Stimulated activated CD8-positive, alpha-beta memory T cell treated with anti-CD3 and anti-CD28 coated beads, Interleukin-7, amount 100 ng/mL, for 1 hour (primary cell): ENCODE measurements at places on chromosomes 7 and 10.

DNA sequence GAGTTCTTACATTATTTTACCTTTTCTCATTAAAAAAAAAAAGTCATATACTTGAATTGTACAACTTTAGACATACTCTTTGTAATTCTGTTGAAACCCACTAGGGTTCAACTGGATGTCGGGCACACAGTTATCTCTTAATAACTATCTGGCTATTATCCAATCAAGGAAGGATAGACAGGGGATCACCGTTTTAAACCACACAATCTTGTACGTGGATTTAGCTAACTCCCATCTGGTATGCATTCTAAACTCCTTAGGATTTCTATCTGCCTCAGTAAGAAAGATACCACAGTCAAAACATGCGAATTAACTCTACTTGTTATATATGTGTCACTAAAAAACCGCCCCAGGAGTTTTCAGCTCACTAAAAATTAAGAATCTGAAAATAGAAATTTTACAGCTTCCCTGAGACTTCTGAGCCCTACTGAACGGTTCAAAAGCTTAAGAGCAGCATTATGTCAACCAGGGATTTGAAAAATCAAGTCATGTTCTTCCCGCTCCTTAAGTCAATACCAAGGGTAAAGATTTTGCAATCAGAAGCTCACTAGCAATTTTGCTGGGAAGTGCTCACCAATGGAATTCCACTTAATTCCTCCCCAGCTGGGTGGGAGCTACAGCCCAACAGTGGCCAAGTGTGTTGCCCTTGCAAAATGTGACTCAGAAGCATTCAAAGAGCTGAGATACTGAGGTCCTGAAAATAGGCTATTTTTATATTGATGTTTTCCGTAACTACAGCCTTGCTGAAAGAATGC, 267.0 kb downstream of the FRMD4A start:
- DNase-seq: no peak

GRCh38 chr7:39086638-39087360, 109.1 kb downstream of the POU6F2 start:
- no peak for DNase-seq

DNA sequence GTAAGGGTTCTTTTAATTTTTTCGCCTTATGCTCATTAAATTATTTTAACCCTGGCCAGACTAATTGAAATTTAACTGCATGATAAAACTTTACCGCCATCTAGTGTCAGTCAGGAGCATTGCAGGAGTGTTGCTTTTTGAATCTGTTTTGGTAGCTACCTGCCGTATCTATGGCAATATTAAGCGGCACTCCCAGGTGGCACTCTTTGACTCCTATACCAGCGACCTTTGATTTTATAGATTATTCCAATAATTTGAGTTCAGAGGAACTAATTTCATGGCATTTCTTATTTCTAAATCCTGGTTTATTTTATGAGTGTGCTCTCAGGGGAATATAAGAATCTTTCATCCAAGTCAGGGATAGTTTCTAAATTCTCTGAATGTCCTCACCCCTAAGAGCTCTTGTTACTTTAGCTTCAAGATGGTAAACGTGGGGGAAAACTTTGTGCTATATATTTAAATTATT, 198.9 kb downstream of the REEP3 start:
- DNase-seq: peak; percentile 19

DNA sequence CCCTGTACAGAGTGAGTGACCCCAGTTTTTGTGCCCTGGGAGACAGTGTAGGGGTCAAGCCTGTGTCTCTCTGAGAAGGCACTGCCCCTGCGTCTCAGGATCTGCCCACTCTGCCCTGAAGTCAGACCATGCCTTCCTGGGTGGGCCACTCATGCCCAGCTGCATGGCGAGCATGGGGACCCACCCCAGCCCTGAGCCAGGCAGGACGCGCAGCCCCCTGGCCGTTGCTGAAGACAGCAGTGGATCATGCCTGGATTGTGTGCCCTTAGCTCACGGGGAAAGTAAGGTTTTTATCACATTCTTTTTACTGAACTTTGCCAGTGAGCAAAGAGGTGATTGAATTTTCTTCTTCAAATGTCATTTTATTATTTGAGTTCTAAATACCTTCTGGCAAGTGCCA, 66.2 kb downstream of the WDR37 start:
- no peak for DNase-seq

DNA sequence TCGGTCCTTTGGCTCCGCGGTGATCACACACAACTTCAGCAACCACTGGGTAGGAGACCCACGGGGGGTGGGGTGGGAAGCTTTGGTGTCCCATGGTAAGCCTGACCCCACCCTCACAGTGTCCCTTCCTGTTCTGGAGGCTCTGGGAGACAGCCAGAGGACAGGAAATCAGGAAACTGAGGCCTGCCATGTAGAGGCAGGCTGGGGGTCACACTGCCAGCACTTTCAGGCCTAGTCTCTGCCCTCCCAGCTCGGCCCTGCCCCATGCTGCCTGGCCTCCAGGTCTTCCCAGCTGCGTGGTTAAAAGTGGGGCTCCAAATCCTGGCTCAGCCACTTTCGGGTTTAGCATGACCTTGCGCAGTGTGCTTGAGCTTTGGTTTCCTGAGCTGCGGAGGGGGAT, 10.9 kb downstream of the AQP1 start:
- DNase-seq: no peak

DNA sequence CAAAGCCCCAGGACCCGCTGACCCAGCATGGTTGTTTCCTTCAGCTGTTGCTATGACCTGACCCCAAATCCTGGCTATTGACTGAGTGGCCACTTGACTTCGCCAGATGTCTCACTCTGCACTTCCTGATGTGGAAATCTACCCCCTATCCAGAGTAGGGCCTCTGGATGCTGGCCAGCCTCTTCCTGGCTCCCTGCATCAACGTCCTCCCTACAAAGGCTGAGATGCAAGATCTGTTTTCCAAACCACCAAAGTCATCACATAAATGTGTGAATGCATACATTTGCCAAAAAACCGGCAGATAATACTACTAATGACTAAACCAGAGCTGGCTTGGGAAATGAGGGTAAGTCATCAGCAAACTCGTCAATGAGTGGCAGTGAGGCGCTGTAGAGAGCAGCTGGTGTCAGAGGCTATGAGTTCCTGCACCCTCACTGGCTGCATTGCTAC, 70.4 kb downstream of the PYROXD2 start:
- no peak for DNase-seq

DNA sequence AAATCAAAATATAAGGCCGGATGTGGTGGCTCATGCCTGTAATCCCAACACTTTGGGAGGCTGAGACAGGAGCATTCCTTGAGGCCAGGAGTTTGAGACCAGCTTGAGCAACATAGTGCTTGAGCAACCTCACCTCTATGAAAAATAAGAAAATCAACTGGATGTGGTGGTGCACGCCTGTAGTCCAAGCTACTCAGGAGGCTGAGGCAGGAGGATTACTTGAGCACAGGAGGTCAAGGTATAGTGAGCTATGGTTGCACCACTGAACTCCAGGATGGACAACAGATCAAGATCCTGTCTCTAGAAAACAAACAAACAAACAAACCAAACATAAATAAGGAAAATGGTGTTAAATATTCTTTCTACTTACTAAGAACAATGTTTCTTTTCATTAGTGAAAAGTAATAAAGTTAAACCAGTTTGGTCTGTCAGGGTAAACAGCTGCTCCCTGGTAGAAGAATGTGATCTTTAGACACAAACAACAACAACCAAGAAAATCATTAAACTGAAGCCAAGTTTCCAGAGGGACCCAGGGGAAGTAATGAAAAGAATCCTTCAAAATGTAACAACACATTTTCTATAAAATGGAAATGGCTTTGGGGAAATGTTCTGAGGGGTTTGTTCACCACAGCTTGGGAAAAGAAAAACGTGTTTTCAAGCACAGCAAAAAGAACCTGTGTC, 17.5 kb upstream of the BAG3 start:
- no peak for DNase-seq
